ENCODE measurements at places on chromosomes 12 and 14.

- DNase-seq, result no peak
Observed at GRCh38 chr14:95137804-95138167, 19.5 kb downstream of the DICER1 start.

- DNase-seq, result no peak
Observed at GRCh38 chr14:54778618-54779345, 123.8 kb downstream of the GCH1 start.

DNA sequence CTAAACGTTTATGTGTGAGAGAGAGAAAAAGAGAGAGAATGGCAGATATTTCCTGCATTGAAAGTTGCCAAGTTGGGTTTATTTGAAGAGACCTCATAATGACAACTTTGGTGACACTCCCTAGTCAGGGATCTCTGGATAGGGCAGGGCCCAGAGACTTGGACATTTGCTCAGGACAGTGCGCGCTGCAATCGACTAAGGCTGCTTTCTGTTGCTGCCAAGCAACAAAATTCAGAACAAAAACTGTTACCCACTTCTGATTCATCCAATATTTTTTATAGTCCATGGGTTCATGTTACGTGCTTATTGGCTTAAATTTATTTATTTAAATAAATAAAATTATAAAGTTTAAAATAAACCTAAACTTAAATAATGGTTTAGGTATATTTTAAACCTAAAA lies 34.2 kb downstream of the PTGER2 start:
- no peak for DNase-seq

GRCh38 chr12:27009881-27010301 lies 4.3 kb downstream of the TM7SF3 start:
- no peak for DNase-seq

DNA sequence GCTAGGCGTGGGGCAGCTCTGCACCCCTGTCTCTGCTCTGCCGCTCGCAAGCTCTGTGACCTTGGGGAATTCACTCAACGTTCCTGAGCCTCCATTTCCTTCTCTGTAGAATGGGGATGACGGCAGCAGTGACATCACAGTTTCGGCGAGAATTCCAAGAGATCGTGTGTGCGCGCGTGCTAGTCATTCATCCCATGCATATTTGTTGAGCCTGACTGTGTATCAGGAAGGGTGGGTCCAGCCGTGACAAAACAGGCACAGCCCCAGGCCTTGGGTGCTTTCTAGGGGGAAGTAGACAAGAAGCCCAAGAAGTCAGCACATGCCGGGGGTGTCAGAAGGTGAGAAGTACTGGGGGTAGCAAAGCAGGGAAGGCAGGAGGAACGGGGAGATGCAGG lies 145.6 kb upstream of the NCOR2 start:
- DNase-seq, result no peak

DNA sequence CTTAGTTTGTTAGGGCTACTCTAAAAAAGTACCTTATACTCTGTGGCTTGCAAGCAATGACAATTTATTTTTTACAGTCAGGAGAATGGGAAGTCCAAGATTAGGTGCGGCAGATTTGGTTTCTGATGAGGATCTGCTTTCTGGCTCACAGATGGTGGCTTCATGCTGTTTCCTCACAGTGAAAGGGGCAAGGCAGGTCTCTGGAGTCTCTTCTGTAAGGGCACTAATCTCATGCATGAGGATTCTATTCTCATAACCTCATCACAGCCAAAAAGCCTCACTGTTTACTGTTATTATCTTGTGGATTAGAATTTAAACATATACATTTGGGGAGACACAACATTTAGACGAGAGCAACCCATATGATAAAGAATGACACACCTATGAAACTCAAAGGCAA lies 1957.4 kb upstream of the SEL1L start:
- DNase-seq, result no peak

DNA sequence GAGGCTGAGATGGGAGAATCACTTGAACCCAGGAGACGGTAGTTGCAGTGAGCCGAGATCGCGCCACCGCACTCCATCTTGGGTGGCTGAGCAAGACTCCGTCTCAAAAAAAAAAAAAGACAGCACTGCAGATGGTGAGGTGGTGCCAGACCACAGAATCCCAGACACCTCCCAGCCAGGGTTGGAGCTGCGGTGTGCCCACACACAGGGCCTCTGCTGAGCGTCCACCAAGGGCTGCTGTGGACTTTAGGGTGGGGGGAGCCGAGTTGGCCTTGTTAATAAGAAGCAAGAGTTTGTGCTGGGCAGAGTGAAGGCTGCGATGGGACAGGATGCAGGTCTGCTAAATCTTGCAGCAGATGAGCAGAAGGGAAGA lies 14.2 kb downstream of the KMT5A start:
- DNase-seq, result no peak

All from T-cell (primary cell).